ENCODE measurements at places on chromosomes 2 and 18.

- DNase-seq = peak; percentile 79
Measured at GRCh38 chr2:206915121-206915520, 24.2 kb upstream of the CPO start.

- DNase-seq = no peak
Measured at GRCh38 chr2:1224901-1225300, 188.4 kb upstream of the TPO start.

GRCh38 chr18:49904871-49905555, 91.7 kb upstream of the ACAA2 start:
- no peak for DNase-seq

GRCh38 chr18:45993438-45993837, 26.3 kb upstream of the EPG5 start:
- DNase-seq = peak; percentile 39

GRCh38 chr2:126804347-126804746, 94.3 kb upstream of the TEX51 start:
- no peak for DNase-seq

DNA sequence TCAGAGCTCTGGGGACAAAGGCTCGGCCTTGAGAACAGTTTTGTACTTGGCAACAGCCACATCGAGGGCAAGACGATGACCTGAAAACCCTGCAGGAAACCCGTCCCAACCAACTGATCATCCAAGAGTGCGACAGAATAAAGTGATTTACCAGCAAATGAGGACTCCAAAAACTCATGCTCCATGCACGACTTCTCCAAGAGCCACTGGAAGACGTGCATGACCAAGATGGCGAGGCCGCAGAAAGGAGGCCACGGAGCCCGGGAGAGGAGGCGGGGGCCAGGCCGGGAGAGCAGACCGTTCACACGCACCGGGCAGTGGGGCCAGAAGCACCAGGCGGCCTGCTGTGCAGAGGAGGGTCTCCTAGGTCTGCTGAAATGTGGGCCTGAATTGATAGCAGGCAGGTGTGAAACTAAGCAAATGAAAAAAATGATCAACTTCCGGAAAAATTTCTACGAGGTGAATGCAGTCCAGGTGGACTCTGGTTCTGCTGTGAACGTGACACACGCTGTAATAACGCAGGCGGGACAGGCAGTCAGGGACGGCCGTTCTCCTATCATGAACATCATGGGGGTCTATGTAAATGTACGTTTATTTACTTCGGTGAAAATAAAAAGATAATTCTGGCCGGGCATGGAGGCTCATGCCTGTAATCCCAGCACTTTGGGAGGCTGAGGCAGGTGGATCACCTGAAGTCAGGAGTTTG, 252.2 kb downstream of the HDAC4 start:
- no peak for DNase-seq
